ENCODE measurements at places on chromosomes 5 and 9. TPM values are rescaled to one million over a fixed set of nuclear protein-coding genes. Genes with fewer than 3 reads are reported as not detected.

Gene EIF4EBP3
- total RNA-seq: 0.36 TPM

Gene RFESD
- 2.7 TPM for total RNA-seq

GRCh38 chr5:4005335-4005734, 409.7 kb downstream of the IRX1 start:
- no peak for DNase-seq
- H3K27ac ChIP-seq: no peak overlapping the region
- H3K4me1 ChIP-seq: no peaks in the 10 kb centered on the region
- H3K27me3 ChIP-seq: no peaks in the 10 kb centered on the region
- no peak overlapping the region for H3K4me3 ChIP-seq
- no peaks in the 10 kb centered on the region for H3K36me3 ChIP-seq

DNA sequence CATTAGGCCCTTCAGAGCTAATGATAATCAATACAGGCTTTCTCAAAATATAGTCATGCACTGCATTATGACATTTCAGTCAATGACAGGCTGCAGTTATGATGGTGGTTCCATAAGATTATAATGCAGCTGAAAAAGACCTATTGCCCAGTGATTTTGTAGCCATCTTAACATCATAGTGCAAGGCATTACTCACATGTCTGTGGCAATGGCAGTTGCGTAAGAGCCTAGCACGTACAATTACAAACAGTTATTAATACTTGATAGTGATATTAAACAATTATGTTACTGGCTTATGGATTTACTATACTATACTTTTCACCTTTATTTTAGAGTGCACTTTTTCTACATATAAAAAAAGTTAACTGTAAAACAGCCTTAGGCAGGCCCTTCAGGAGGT, 214.8 kb downstream of the ISL1 start:
- H3K4me1 ChIP-seq: no peaks in the 10 kb centered on the region
- no peaks in the 10 kb centered on the region for H3K36me3 ChIP-seq
- H3K4me3 ChIP-seq: no peak overlapping the region
- no peak for DNase-seq
- H3K27me3 ChIP-seq: no peaks in the 10 kb centered on the region
- H3K27ac ChIP-seq: no peak overlapping the region

- peaks cover 40% of the 10 kb centered on the region for H3K36me3 ChIP-seq
- H3K4me1 ChIP-seq: no peaks in the 10 kb centered on the region
- DNase-seq: no peak
- no peak overlapping the region for H3K4me3 ChIP-seq
- no peaks in the 10 kb centered on the region for H3K27me3 ChIP-seq
- no peak overlapping the region for H3K27ac ChIP-seq
Observed at GRCh38 chr9:114038724-114039313, 39.3 kb downstream of the AMBP start.

GRCh38 chr9:130780865-130781504, 54.1 kb upstream of the ABL1 start:
- H3K36me3 ChIP-seq: no peaks in the 10 kb centered on the region
- peak overlapping the region; percentile 39 for H3K4me3 ChIP-seq
- H3K27me3 ChIP-seq: no peaks in the 10 kb centered on the region
- H3K27ac ChIP-seq: peak overlapping the region; percentile 97

DNA sequence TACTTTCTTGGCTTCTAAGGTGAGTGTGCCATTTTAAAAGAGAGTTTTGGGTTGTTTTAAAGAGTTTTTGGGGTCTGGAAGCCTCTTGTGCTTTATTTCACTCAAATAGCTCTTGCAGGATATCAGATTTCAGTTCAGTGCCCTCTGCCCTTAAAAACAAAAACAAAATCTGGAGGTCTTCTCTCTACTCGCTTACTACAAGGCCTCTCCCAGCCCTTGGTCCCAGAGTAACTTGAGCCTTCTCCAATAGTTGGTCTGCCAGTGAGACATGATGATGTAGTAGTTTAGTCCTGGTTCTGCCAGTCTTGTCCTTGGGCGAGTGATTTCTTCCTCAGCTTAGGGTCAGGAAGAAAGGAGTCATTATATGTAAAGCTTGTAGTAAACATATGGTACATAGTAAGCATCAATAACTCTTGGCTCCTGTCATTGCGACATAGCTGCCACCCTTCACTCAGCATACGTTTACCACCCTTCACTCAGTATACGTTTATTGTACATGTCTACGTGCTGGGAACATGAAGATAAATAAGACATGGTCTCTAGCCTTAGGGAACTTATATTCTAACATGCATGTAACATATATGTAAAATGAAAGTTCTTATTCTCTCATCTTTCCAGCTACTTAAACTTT, 147.6 kb downstream of the MAN2A1 start:
- no peak overlapping the region for H3K27ac ChIP-seq
- no peak for DNase-seq
- no peaks in the 10 kb centered on the region for H3K4me1 ChIP-seq
- no peak overlapping the region for H3K4me3 ChIP-seq
- peaks cover 7% of the 10 kb centered on the region for H3K36me3 ChIP-seq
